ENCODE measurements at places on chromosomes 5 and 9.
A peak's percentile ranks its signal among the peaks of the same experiment; 100 is the strongest.

DNA sequence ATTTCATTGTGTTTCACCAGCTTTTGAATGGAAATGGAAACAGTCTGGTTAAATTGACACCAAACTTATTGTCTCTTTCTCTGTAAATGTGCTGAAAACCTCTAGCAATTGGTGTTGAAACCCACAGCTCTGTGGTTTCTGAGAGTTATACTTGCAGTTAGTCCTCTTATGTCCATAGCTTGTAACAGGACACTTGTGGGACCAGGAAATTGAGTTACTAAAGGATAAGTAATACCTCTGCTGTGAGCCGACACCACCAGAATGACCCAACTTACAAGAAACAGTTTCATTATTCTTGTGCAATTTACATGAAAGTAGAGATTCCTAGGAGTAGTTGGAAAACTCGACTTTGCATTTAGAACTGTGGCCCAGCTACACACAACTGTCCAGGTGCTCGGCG, 191.5 kb downstream of the CFAP90 start:
- no peak for DNase-seq

GRCh38 chr5:74519161-74519571, 121.4 kb downstream of the ENC1 start:
- DNase-seq, result no peak

GRCh38 chr5:111820072-111820471, 63.1 kb upstream of the NREP start:
- DNase-seq, result no peak

- DNase-seq, result no peak
These were observed 62.2 kb downstream of the EPB41L4B start for GRCh38 chr9:109258481-109259302.

GRCh38 chr9:135604437-135605237, 34.7 kb downstream of the GLT6D1 start:
- no peak for DNase-seq

GRCh38 chr5:24480952-24481351, 163.8 kb downstream of the CDH10 start:
- no peak for DNase-seq

GRCh38 chr9:127283917-127284497, 19.4 kb downstream of the GARNL3 start:
- DNase-seq, result no peak

DNA sequence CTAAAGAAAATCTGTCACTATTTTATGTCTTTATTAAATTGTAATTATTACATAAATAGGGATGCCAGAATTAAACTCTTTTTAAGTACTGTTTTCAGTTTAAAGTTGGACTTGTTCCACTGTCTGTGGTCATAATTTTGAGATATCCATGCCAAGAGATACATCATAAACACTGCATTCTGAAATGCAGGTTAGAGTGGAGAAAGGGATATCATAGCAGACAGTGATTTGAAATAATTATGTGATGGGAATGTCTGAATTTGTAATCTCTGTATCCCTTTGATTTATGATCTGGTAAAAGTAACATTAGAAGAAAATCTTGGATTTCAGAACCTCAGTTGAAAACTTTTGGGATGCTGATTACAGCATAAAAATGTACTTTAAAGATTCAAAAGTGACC, 222.1 kb downstream of the GOLPH3 start:
- DNase-seq, result no peak

- peak; percentile 20 for DNase-seq
These were observed 3.2 kb downstream of the RBM18 start for GRCh38 chr9:122261469-122261881.

All from frontal cortex (tissue), 4 donors.